ENCODE measurements at places on chromosomes 6 and 20.

GRCh38 chr6:154219250-154219649 is 137.4 kb downstream of the IPCEF1 start:
- no peak for DNase-seq

DNA sequence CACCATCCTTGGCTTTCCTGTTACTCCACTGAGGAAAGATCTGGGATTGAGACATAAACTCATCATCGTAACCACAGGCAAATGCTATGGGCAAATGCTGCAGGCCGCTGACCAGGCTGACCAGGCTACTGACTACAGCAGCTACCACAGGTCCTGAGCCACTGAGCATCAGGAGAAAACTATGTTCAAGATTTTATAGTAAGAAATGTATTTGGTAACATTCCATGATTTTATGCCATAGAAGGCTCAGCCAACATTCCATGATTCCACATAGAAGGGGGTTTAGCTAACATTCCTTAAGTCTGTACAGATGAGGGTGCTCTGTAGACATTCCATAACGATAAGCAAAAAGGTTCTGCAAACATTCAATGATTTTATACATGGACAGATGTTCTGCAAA is 16.1 kb upstream of the B4GALT5 start:
- DNase-seq, result no peak

GRCh38 chr20:16203096-16203495 is 370.2 kb downstream of the KIF16B start:
- no peak for DNase-seq

GRCh38 chr6:40957616-40958492 is 81.2 kb downstream of the UNC5CL start:
- DNase-seq, result no peak

- DNase-seq, result no peak
Measured at GRCh38 chr20:5991623-5992441, 41.4 kb downstream of the MCM8 start.

- no peak for DNase-seq
Measured at GRCh38 chr20:46332373-46333160, 24.3 kb upstream of the CDH22 start.

DNA sequence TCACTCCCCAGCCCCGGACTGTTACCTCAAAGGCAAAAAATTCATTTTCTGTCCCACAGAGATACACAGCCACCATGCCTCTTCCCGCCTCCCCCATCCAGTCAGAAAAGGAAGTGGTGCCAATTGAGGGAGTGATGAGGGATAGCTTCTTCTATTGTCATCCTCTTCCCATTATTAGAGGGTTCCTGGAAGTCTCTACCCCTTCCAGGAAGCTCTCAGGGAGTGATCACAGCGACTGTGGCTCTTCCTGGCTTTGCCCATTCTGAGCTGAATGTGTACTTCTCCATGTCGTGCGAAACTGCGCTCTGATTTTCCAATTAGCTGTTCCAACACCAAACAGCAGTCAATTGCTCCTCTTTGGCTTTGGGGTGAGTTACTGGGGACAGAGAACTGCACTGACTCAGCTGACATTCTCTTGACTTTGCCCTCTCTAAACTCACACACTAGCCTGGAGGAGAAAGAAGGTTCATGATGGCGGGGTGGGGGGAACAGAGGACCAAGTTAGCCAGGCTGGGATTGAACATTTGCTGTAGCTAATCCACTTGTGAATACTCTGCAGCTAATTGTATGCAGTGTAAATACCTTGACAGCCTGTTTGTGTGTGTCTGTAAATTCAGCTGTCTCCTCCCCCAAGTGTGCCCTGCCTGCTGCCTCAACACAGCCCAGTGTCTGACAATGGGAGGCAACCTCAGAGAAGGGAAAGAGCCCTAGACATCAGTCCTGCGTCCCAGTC is 2.4 kb upstream of the MDGA1 start:
- no peak for DNase-seq

GRCh38 chr6:64170316-64170715 is 534.7 kb downstream of the PHF3 start:
- no peak for DNase-seq

DNA sequence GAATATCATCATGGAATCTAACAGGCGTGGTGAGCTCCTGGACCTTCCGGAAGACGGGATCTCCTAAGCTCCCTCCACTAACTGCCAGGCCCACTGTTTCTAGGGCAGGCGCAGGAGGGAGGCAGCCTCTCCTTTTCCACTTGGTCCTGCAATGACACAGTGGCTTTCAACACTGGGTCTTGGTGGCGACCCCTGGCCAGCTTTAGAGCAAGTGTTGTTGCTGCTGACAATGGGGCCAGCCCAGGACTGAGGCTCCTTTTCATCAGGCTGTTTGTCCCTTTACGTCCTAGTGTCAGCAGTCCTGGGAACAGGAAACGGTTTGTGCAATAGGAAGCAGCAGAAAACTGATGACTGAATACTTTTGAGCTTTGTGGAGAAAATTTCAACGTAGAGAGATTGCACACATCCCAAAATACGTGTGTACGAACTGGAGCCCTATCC is 9.7 kb upstream of the QKI start:
- DNase-seq, result no peak

DNA sequence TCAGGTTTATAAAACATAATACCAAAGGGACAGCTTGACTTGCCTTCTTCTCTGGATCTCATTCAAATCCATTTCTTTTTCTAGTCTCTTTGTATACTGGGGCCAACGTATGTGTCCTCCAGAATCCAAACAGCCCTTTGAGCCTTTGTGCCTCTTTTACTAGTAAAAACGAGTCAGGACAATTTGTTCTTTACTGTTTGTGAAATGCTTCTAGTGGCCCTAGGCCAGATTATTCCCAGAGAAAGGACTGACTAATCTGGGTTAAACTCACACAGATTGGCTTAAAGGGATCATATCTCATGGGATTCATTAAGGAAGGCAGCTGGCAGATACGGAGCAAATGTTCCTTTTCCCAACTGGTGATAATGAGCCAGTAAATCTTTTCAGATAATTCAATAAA is 32.1 kb upstream of the MANEA start:
- DNase-seq, result no peak

- peak; percentile 47 for DNase-seq
Measured at GRCh38 chr20:36399147-36399968, 93.2 kb downstream of the DLGAP4 start.

GRCh38 chr6:102686461-102686860 is 1293.0 kb downstream of the GRIK2 start:
- no peak for DNase-seq

GRCh38 chr6:39508515-39508914 is 186.0 kb upstream of the KCNK16 start:
- DNase-seq, result no peak

DNA sequence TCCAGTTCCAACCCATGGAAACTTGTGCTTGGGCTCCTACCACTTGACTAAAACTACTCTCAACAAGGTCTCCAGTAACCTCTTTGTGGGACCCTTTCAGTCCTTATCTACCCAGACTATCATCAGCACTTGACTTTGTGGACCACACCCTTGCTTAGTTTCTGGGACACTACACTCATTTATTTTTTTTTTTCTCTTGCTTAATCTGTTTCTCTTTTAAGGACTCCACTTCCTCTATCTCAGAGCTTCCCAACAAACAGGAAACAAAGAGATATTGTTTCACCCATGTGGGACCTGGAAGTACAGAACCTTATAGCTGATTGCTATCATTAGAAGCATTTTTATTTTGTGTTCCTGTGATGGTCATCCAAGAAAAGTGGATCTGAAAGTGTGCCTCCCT is 28.8 kb upstream of the ME1 start:
- no peak for DNase-seq

- no peak for DNase-seq
Measured at GRCh38 chr6:119346936-119347335, 2.6 kb downstream of the MAN1A1 start.

- no peak for DNase-seq
Measured at GRCh38 chr20:57656252-57656820, 36.1 kb upstream of the ZBP1 start.

DNA sequence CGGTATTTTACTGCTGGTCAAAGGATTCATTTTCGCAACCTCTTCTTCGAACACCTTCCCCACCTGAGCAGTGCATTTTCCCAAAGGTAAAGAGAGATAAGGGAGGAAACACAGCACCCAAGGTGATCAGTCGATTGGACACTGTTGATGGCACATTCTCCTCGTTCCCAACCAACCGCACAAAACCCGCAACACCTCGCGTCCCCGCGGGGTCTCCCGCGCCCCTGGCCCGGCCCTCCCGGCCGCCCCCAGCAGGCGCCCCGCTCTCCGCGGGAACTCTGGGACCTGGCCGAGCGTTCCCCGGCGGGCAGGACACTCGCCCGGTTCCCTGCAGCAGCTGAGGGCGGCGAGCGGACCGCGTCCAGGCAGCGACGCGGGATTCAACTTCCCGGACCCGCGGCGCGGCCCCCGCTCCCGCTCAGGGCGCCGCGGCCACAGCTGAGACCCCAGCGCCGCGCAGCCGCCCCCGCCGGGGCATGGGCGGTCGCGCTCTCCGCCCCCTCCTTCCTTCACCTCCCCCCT is 506 bp downstream of the RGS17 start:
- no peak for DNase-seq

DNA sequence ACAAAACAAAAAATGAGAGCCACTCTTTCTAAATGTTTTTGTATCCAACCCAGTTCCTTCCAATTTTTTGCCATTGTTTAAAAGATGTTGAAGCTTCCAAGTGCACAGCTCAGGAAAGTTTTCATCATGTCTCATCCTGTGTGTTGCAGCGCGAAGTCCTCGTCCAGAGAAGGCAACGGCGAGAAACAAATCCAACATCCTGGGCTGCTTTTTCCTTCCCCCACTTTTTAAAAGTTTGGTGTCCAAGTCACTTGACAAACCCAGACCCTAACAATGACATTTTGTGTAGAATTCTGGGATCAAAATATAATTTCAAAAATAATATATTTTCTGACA is 92.3 kb downstream of the ANKRD60 start:
- no peak for DNase-seq

DNA sequence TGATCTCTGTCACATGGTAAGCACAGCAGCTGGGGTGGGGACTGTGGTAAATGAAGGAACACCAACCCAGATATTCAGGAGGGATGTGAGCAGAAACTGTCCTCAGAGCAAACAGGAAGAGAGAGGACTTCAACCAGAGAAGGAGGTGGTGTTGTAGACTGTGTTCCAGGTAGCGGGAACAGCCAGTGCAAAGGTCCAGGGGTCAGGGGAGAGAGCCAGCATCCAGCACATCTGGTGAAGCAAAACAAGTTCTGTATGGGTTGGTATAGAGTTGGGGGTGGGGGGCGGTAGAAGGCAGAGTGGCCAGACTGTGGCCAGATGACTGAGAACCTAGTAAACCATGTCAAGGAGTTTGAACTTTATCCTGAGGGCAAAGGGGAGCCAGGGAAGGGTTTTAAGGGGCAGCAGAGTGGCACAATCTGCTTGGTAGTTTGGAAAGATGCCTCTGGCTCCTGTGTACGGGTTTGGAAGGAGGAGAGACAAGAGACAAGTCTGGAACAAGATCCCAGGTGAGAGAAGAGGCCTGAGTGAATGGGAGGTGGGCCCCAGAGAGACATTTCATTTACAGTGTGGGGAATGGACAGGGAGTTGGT is 27.8 kb upstream of the TTPAL start:
- no peak for DNase-seq

DNA sequence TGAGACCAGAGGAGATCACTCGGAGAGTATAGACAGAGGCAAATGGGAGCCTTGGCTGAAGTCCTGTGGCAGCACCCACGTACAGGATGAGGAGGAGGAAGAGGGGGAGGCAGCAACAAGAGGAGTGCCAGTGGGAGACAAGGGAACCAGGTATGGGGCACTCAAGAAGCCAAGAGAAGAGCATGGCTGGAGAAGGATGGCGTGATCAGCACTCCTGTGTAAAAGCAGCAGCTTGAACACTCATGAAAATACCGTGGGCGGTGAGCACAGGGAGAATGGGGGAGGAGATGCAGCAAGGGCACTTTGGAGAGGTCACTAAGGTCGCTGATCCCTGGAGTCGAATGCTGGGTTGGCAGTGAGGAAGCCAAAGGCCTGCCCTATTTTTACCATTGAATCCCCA is 51.2 kb upstream of the PRND start:
- DNase-seq, result no peak

- no peak for DNase-seq
Measured at GRCh38 chr20:20765696-20766365, 53.4 kb upstream of the RALGAPA2 start.

DNA sequence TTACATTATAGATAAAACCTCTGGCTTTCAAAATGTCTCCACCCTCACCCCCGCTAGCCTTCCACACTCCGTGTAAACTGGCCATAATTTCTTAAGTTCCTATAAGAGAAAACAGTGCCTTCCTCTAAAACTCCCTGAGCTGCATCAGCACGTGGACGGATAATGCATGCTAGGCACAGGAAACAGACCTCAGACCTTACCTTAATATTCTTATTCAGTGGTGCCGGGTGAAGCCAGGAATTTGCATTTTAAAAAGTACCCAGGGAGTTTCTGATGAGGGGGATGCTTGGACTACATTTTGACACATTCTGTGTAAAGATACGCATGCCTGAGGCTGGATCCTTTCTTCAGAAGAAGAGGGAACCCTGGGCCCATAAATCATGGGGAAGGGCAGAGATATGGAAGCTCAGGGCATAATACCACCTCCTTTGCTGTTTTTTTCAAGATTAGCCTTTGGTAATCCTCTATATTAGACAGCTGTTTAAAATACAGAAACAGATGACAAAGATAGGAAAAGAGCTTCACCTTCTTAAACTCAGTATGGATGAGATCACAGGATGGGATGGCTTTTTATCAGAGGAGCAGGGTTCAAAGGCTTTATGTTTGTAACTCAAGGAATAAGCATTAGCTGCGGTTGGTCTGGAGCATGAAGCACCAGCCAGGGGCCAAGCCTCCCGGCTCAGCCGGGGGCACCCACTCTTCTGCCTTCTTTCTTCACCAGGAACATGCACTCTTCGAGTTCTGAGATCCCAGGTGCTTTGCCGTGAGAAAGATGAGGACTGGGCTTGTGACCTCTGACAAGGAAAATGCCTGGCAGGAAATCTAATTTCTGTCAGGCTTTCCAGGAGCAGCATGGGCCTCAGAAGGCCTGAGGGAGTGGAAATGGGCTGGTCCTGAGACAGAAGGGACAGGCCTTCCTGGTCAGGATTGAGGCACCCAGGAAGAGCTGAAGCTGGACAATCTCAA is 218.1 kb upstream of the SOX4 start:
- no peak for DNase-seq

DNA sequence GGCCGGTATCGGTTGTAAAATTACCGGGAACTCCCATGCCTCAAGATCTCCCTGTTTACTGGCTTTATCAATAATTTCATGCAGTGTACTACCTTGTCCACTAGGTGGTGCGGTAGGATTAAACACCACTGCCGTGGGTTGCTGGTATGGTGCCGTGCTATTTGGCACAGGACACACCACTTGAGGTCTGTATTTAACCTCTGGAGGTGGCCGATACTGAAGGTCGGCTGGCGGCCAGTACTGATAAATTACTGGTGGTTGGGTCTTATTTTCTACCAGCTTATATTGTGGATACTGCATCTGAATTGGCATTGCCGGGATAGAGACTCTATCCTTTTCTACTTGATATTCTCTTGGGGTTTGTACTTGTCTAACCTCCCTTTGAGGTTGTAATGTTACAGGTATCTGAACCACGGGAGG is 14.3 kb upstream of the PTCRA start:
- DNase-seq, result peak; percentile 78

- no peak for DNase-seq
Measured at GRCh38 chr6:17884498-17885478, 102.6 kb downstream of the KIF13A start.
